GM12891 (cell line): ENCODE measurements at places on chromosomes 5 and 9.
A peak's percentile ranks its signal among the peaks of the same experiment; 100 is the strongest.

DNA sequence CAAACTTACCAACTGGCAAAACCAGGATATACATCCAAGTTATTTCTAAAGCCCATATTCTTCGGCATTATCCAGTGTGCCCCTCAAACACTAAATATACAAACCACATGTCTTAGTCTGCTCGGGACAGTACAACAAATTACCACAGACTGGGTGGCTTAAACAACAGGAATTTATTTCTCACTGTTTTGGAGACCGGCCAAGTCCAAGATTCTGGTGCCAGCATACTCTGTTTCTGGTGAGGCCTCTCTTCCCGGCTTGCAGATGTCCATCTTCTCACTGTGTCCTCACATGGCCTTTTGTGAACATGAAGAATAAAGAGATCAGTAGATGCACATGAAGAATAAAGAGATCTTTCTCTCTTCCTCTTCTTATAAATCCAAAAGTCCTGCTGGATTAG is 12.9 kb upstream of the SLCO6A1 start:
- DNase-seq = no peak

- no peak for DNase-seq
Measured at GRCh38 chr5:115461506-115462290, 82.9 kb downstream of the FEM1C start.

GRCh38 chr5:59207401-59207800 is 624.5 kb downstream of the RAB3C start:
- DNase-seq = no peak

DNA sequence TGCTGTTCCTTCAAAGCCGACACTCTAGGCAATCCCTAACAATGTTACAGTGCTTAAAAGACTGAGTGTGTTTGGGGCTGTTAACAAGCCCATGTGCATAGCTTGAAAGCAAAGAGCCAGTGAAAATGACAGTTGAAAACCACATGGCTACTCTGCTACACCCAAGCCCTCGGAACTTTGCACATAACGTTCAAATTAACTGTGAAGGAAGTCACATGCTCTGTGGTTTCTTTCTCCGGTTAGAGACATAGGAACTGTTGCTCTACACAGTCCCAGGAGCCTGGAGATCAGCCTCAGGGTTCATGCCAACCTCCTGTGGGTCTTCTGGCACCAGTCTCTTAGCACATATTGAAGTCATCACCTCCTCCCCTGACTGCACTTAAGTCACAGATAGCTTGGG is 51.1 kb downstream of the C9orf152 start:
- no peak for DNase-seq

DNA sequence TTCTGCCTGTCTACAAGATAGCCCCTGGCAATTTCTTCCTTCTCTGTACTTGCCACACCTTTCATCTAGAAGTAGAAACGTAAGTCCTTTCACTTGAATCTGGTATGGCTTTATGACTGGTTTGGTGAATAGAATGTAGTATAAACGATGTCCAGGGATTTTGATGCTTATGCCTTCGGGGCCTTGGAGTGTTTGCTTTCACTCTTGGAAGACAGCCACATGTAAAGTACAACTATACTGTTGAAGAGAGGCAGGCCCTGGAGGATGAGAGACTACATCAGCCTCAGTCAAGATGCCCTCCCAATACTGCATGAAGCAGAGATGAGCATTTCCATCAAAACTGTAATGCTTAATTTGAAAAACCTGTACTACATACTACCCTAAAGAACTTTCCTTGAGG is 553.8 kb upstream of the C9orf72 start:
- no peak for DNase-seq

GRCh38 chr5:150310246-150310645 is 7.5 kb upstream of the ARSI start:
- no peak for DNase-seq

DNA sequence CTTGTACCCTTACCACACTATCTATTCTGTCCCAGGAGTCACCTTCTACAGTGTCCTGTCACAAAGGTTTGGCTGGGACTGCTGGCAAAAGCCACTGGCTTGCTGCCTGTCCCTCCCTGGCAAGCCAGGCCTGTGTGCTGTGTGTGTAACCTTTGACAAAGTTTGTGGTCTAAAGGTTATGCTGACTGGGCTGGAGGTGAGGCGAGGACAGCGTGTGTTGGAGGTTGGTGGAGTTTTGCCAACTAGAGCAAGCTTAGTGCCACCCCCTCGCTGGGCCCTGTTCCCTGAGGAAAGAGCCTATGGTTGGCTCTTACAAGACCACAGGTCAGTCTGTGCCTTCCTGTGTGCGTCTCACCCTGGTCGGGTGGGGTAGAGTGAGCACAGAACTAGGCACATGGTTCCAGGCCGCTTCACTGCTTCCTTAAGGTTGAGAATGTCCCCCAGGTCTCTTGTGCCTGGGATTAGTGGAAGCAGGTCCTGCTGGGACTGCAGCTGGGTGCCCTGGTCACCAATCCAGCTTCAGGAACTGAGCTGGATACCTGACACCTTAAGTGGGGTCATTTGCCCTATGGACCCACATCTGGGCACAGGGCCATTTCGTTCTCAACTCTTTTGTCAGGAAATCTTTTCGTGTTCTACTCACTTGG is 152.2 kb downstream of the GADD45G start:
- no peak for DNase-seq

DNA sequence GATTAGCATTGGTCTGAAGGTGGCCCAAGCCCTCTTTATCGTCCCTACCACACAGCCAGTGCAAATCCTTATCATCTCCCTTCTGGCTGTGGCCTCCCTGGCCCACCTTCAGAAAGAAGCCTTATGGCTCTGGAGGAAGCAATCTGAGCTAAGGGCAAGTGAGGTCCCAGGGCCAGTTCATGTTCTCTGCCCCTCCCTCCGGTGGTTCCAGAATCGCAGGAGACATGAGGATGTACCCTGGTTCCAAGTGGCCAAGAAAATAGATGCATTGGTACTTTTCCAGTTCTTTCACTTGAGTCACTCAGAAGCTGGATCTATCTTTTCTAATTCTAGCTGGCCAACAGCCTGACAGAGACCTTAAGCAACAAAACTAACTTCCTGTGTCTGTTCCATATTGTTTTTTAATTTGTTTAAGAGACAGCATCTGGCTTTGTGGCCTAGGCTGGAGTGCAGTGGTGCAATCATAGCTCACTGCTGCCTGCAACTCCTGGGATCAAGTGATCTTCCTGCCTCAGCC is 60.7 kb downstream of the LHFPL2 start:
- DNase-seq = no peak

- no peak for DNase-seq
Measured at GRCh38 chr9:129223551-129224208, 45.6 kb upstream of the IER5L start.

- no peak for DNase-seq
Measured at GRCh38 chr9:79799691-79800335, 228.0 kb downstream of the TLE4 start.

GRCh38 chr9:74036549-74037231 is 460.4 kb upstream of the RORB start:
- DNase-seq = no peak

DNA sequence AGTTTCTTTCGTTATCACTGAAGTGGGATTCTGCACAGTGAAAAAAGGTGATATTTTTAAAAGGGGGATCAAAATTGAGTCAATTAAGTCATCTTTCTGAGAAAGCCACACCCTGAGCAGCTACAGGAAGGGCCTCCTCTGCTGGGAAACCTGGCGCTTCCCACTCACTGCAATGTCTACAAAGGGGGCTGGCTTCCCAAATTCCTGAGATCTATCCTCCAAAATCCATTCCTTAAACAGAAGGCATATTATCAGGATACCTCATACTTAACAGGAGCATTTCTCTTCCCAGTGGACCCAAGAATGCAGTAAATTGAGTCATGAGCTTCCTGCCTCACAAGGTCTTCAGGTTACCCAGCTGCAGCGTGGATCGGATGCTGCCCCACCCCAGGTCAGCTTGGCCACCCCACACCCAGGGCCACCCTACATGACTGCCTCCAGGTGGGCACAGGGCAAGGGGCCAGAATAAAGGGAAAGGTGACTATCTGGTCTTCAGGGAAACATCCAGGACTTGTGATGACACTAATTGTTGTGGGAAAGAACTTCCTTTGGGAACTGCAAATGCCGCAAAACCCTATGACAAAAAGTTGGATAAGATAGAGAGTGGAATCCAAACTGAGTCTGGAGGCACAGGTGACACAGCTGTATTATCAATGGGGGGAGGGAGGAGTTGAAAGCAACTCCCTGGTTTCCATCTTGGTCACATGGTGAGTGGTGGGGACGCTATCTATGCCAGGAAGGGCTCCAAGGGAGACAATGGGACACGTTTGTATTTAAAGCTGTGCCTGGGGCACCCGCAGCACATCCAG is 42.3 kb downstream of the ROR2 start:
- no peak for DNase-seq

DNA sequence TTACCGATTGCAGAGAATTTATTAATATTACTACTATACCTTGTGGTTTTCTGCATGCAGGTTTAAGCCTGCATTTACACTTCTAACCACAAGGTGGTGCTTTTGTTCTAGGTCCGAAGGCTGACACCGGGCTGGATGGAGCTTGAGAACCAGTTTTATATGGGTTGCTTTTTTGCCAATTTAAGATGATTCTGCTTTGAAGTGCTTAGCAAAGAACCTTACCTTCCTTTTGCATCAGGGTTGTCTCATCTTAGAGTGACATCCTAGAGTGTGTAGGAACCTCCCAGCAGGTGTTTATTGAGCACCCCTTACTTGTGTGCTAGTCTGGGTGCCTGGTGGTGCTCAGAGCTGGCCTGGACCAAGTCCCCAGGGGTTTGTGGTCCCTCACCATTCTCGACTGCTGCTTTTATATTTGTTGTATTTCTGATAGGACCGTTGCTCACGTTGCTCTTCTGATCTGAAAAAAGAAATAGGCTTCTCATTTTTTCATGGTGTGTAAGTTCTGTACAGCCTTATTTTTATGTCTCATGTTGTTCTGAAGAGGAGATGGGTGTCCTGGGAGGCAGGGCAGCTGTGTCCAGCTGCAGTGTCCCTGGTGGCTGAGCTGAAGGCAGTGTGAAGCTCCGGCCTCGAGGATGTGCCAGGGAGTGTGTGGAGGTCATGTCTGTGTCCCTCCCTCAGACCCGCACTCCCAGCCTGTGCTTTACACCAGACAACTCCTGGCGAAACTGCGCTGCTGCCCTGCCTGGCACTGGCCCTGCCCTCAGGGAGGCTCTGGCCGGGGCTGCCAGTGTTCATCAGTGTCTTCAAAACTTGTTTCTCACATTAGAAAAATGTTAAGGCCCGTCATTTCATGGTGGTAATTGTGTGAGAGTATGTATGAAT is 54.3 kb downstream of the EHMT1 start:
- DNase-seq = peak; percentile 66

DNA sequence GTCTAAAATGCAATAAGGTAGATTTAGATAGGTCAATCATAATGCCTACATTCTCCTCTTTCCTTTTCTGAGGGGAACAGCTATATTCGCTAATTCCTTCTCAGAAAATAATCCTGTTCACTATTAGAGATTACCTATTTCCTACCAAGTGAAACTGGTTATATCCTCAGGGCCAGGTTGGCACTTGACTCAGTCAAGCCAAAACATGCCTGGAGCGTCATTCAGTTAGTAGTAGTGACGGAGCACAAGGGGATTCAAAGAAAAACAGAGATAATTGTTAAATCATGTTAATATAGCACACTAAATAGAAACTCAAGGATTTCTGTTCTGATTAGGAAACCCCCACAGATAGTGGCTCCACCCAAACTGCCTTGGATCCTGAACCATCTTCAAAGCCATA is 515.4 kb upstream of the PTPRD start:
- no peak for DNase-seq

GRCh38 chr9:127066851-127067136 is 55.6 kb downstream of the ANGPTL2 start:
- no peak for DNase-seq

DNA sequence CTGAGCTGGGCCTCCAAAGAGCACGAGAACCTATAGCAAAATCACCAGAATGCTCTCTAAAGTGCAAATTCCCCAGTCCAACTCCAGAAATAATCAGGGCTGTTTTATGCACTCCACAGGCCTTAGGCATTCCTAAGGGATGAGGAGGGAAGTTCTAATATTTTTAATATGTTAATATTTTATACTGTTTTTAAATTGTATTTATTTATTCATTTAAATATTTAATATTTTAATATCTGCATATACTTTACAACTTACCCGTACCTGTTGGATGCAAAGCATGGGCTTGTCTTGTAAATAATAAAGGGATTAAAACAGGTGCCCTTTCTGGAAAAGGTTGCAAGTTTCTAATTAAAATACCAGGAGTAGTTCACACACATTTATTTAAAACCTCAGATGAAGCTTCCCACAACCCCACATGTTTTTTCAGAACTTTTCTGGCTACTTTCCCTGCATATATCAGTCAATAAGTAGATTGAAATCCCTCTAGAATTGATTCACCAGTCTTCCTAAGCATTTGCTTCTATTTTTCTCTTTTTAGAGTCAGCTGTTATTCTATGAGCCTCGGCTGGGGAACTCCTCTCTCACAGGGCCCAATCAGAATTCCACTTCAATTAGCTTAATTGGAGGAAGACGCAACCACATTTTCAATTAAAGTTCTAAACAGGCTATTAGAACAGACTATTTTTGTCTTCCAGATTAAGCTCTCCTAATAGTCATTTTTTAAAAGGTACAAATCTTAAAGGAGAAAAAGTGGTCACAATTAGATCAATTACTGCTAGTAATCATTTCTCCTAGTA is 140.8 kb downstream of the CDH6 start:
- DNase-seq = no peak
